ENCODE measurements at places on chromosomes 16 and 17.

DNA sequence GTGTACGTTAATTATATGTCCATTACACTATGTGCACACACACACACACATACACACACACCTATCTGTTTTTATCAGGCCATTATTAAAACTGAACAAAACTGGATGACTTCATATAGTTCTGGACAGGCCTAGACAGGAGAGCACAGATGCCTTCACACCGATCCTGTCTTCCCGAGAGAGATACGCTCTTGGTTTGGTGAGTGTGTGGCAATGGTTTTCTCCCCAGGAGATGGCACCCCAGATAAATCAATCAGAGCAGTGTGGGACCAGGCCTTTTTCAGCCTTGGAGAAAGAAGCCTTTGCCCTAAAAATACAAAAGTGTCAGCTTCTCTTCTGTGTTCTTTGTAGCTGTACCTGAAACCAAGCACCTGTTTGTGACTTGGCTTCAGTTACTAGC is 83.7 kb downstream of the CPPED1 start:
- DNase-seq: no peak

DNA sequence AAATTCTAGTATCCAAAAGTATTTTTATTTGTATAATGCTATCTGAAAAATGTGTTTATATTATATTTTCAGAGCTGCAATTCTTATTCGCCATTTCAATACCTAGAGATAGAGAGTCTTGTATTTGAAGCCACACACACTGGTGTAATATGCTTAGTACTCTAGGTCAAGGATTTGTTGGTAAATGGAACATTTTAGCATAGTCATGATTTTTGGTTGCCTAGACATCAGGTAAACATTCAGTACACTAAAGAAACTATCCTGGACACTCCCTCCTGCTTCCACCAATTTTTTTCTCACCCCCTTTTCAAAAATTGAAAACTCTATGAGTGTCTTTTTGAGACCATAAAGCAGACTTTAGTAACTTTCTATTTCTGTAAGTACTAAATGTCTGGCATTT is 20.8 kb downstream of the ABHD15 start:
- DNase-seq: no peak

DNA sequence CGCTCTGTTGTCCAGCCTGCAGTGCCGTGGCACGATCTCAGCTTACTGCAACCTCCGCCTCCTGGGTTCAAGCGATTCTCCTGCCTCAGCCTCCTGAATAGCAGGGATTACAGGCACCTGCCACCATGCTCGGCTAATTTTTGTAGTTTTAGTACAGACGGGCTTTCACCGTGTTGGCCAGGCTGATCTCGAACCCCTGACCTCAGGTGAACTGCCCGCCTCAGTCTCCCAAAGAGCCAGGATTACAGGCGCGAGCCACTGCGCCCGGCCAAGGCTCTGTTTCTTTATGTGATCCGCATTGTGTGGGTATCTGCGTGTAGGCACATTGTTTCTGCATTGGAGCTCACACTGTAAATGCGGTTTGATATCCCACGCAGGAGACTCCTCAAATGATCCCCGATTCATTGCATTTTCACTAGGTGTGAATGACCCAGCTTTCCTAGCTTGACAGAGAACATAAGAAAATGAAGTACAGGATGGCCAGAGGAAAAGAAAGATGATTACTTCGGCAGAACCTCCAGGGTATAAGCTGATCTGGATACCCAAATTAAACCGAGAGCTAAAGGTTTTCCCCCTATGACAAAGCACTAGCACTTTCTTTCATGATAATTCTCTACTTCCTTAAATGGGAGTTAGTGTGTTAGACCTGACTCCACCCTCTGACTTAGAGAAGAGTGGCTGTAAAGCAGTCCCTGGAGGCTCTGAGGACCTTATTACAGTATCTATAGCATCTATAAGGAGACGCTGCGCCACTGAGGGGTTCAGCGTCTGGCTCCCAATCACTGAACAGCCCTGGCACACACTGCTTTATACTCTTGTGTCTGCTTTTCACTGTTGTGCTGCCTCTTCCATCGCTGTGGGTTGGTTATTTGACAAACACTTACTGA is 17.3 kb downstream of the COTL1 start:
- DNase-seq: peak; percentile 78

- DNase-seq: no peak
These were observed 279.9 kb upstream of the DYNLRB2 start for GRCh38 chr16:80260906-80261311.

DNA sequence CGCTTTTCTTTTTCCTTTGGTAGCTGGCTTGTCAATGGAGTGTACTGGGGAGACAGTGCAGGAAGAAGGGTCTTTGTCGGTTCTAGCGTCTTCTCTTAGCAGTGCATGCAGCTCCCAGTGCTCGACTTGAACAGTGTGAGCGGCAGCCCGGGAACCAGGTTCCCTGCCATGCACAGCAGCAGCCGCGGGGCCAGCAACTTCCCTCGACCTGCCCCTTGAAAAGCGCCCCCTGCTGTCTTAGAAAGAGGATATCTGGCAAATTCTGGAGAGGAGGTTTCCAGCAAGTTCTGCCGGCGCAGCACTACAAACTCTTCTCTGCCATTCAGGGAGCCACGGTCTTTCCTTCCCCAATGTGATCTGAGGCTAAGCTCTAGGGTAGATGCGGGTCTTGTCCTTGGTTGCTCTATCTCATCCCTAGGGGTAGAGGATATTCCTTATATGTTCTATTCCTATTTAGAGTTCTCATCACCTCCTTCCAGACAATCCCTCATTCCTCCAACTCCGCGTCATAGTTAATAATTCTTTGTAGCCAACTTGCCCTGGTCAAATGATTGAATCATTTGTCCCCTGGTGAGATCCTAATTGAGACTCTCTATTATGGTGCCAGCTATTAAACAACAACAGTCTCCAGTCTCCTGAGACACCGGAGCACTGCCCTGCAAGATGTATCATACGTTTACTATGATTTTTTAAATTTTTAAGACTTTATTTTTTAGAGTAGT is 451.3 kb downstream of the PMP22 start:
- peak; percentile 7 for DNase-seq

DNA sequence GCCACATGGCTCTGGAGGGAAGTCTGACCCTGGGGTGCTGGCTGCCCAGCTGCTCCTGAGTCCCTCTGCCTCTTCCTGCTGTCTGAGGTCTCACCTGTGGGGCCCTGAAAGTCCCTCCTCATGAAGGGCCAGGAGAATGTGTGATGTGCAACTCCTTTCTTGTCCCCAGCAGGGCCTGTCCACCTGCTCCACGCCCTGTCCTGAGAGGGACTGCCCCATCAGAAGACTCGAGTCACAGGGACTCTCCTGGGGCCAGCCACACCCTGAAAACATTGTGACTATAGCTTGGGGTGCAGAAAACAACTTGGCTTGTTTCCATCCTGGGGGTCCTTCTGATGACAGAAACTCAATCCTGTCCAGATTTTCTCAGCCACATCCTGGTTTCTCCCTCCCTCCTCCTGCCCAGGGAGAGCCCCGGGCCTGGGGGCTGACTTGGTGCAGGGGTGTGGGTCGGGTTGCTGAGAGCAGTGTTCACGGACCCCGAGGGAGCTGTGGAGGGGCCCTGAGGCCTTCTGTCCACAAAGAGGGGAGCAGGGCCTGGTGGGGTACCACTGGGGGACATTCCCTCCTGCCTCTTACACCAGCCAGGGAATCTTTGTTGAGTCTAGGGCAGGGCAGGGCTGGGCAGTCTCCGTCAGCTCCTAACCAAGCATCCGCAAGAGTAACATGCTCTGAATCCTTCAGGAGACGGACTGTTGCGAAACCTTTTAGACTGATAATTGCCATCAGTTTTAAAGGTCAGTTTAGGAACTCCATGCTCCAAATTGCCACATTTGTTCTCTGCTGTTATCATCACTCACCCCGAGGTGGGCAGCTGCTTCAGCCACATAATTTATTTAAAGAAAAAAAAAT is 45.9 kb downstream of the NT5M start:
- no peak for DNase-seq

DNA sequence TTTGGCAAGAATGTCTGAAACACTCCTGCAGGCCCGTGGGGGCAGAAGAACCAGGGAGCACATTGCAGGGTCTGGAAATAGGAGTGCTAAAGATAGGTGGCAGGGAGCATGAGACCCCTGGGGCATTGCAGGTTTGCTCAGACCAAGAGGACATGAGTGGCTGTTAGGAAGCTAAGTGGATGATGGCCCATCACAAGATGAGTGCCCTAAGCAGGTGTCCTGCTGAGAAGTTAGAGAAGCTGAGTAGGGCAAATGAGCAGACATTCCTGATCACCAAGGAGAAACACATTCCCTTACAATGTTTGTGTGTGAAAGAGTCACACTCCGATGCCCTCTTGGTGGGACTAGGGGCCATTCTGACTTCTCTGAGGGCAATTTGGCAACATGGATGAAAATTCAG is 9.9 kb downstream of the MLYCD start:
- no peak for DNase-seq

GRCh38 chr16:58194790-58195189 is 3.1 kb downstream of the CSNK2A2 start:
- DNase-seq: no peak

DNA sequence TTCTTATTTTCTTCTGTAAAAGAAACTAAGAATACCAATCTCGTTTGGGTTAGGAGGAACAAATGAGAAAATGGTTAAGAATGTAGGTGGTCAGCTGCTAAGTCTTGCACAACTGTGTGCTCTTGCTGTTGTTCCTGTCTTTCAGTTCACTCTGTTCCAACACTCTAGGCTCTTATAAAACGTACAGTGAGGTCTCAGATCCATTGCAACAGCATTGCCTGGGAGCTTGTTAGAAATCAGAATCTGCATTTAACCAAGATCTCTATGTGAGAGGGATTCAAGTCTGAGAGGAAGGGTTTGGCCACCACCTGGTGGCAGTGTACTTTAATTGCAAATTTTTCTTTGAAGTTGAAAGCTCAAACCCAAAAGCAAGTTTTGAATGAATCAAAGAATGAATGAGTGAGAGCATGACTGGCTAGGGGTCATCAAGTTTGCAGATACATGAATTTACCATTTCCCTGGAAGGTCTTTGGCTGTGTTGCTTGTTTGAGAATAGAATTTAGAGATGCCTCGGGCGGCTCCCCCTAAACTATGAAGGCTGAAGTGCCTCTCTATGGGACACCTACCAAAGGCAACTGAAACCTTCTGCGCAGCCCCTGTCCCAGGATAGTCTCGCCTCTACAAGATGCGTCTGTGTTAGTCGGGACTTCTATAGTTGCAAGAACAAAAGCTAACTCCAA is 2.5 kb downstream of the ALOX15B start:
- DNase-seq: peak; percentile 40

- no peak for DNase-seq
These were observed 50.3 kb downstream of the RBFOX3 start for GRCh38 chr17:79560527-79560926.

DNA sequence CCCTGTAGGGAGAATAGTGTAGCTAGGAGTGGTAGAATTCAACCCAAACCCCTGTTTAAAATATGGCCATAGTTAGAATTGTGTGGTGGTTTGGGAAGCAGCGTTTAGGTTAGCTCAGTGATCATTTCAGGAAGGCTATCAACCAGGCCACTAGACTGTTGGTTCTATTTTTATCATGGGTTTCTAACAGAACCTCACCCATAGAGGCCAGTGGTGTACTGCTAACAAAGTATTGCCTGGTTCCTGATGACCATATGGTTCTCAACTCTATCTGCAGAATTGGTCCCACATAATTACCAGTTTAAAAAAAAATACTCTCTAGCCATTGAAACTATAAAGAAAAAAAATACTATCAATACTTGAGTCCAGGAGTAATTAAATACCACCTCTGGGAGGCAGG is 70.5 kb upstream of the RASL10B start:
- DNase-seq: no peak

DNA sequence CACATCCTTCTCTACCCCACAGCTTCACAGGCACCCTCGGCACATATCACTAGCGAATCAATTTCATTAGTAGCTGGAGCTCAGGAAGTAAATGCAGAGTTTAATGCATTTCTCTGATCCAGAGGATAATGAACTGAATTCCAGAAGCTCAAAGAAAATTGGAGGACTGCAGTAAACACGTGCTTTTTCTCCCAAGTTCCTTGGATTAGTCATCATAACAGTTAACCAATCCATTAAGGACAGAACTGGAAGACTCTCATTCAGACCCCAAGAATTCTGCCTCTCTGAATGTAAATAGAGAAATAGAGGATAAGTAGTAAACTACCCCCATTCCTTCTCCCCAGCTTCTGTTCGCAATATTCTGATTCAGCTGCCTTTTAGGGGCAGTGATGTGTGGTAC is 40.7 kb downstream of the DUSP14 start:
- no peak for DNase-seq

GRCh38 chr17:82458885-82459424 is 414 bp downstream of the NARF start:
- peak; percentile 19 for DNase-seq

- DNase-seq: no peak
These were observed 3.3 kb downstream of the ITGA3 start for GRCh38 chr17:50059256-50059655.

DNA sequence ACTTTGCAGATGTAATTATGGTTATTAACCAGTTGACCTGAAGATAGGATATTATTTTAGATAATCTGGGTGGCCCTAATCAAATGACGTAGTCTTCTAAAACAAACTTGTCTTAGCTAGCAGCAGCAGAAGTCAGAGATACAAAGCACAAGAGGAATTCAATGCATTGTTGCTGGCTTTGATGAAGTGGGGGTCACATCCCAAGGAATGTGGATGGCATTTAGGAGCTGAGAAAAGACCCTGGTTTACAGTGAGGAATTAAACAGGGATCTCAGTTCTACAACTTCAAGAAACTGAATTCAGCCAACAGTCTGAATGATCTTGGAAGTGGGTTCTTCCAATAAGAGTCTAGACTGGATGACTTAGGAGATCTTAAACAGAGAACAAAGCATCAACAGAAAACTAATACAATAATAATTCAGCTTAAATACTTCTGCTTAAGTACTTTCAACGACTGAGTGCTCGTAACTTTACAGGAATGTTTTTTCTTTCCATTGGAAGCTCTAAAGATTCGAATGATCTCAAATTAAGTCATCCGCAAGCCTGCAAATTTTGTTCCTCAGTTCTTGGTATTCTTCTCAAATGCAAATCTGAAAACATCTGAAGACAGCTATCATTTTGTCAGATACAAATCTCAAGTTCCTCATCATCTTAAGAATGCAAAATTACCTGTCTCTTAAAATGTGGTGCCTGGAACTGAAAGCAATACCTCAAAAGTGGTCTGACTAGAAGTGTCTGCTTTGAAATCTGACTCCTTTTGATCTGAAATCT is 3.3 kb downstream of the C16orf46 start:
- no peak for DNase-seq

- DNase-seq: no peak
These were observed 148.0 kb downstream of the SDK2 start for GRCh38 chr17:73496232-73496631.

GRCh38 chr16:58020628-58021521 is 4.7 kb upstream of the MMP15 start:
- peak; percentile 59 for DNase-seq

GRCh38 chr16:14181371-14182050 is 110.4 kb downstream of the MRTFB start:
- no peak for DNase-seq

- no peak for DNase-seq
These were observed 93.6 kb upstream of the GPR139 start for GRCh38 chr16:20167323-20167722.

DNA sequence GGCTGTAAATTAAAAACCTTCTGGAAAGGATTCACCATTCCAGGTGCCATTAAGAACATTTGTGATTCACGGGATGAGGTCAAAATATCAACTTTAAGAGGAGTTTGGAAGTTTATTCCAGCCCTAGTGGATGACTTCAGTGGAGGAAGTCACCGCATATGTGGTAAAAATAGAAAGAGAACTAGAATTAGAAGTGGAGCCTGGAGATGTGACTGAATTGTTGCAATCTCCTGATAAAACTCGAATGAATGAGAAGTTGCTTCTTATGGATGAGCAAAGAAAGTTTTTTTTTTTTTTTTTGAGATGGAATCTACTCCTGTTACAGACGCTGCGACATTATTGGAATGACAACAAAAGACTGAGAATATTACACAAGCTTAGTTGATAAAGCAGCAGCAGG is 26.7 kb downstream of the CCL4 start:
- DNase-seq: no peak

Data from CD4-positive, alpha-beta T cell treated with Interleukin-4 for 4 hours (primary cell).